T-helper 9 cell (primary cell): ENCODE measurements at places on chromosomes 3 and 15.

DNA sequence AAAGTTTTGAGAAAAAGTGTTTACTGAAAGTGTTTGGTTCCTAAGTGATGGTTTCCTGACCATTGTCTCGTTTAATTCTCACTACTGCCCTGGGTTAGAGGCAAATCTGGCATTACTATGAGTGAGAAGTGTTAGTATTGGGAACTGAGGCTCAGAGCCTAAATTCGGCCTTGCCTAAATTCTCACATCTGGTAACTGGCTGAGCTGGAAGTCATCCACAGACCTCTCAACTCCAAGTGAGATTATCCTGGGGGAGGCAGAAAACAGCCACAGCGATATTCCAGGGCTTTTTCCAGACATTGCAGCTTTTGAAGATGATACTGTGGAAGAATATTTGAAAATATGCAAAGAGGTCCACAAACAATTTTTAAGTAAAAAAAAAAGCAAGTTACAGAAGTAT lies 85.1 kb upstream of the TRA2B start:
- DNase-seq = no peak

GRCh38 chr3:178146406-178146831 lies 389.8 kb upstream of the KCNMB2 start:
- no peak for DNase-seq

- DNase-seq = no peak
Observed at GRCh38 chr3:145776782-145777408, 384.1 kb downstream of the PLOD2 start.

DNA sequence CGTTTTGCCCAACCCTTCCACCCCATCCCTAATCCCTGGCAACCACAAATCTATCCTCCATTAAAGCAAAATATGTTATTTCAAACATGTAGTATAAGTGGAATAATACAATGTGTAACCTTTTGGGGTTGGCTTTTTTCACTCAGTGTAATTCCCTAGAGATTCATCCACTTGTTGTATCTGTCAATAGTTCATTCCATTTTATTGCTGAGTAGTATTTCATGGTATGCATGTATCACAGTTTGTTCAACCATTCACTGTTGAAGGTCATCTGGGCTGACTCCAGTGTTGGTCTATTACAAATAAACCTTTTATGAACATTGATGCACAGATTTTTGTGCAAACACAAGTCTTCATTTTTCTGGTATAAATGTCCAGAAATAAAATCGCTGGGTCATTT lies 38.8 kb downstream of the BSN start:
- DNase-seq = no peak

DNA sequence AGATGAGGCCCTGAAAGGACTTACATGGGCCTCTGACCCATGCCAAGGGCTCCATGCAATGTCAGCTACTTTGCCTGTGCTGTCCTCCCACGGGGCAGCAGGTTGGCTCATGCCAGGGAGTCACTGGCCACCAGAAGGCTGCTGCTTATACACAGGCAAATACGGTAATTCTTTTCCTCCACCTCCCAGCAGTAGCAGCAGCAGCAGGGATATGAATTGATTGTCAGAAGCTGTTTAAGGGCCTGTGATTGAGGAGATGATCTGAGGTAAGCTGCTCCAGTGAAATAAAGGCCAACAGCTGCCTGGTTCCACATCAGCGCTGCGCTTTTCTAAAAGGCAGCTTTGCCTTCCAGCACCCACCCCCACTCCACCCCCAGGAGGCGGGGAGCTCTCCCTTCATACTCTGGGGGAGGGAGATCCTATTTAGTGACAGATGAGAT lies 250.5 kb downstream of the SHQ1 start:
- DNase-seq = no peak

GRCh38 chr3:36214460-36214859 lies 165.8 kb upstream of the STAC start:
- no peak for DNase-seq

DNA sequence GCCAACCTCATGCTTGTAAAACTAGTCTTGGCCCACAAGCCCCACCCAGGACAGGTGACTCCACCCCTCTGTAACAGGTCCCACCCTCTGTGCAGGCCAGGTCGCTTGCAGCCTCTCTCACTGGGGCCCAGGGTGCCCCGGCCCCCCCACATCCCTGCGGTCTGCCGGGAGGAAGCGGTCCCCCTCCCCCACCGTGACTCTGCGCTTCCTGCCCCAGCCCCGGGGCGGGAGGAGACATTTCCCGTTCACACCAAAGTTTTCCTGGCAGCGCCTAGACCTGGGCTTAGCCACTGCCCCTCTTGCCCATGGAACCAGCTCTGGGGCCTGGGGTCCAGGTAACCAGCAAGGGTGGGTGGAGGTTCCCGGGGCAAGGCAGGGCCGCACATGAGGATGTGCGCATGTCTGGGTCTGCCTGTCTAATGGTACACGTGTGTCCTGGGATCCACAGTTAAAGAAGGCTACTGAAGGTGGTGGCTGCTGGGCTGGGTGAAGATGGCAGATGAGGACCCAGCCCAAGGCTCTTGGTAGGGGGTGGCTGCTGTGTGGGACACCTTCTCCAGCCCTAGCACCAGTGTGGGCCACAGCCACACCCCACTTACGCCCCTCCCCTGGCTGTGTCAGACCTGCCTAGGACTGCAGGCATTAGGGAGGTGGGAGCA lies 8.4 kb downstream of the NBEAL2 start:
- DNase-seq = peak; percentile 87

DNA sequence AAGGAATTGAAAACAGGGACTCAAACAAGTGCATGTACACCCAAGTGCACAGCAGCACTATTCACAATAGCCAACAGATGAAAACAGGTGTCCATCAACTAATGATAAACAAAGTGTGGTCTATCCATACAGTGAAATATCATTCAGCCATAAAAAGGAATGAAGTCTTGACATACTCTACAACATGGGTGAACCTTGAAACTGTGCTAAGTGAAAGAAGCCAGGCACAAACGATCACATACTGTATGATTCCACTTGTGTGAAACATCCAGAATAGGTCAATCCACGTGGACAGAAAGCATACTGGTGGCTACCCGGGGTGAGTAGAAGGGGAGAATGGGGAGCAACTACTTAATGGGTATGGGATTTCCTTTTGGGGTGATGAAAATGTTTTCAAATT lies 29.6 kb upstream of the PLXND1 start:
- no peak for DNase-seq
